ENCODE measurements at places on chromosomes 5 and 9.
A peak's percentile ranks its signal among the peaks of the same experiment; 100 is the strongest.

GRCh38 chr5:31921852-31922305 is 252.2 kb downstream of the GOLPH3 start:
- DNase-seq = peak; percentile 57

- no peak for DNase-seq
Measured at GRCh38 chr9:8649160-8649559, 849.6 kb upstream of the DMAC1 start.

DNA sequence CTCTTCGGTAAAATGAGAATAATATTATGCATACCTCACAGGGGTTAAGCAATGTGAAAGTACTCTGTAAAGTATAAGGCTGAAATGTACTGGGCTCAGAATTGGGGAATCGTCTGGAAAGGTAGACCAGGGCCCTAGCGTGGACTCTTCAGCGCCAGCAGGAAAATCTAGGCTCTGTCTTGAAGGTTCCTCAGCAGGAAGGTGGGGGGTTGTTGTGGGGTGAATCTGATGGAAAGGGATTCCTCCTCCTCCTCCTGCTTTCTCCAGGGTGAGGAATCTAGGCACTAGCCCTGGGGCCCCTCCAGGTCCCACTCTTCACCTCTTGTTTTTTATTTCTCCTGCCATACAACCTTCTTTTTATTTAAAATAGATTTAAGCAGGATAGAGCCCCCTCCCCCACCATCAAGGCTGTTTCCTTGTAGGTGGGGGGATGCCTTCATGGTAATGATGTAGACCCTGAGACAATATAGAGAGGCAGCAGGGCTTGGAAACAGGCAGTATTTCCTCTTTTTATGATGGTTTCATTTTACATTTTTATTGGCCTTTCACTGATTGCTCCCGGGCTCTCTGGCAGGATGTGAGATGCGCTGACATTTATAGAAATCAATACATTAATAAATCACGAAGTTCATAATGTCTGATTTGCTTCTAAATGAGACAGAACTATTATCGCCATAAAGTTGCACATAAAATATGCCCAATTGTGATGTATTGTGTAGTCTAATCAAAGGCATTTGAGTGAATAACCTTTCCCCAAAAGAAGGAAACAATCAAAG is 78.9 kb upstream of the GABRP start:
- no peak for DNase-seq

DNA sequence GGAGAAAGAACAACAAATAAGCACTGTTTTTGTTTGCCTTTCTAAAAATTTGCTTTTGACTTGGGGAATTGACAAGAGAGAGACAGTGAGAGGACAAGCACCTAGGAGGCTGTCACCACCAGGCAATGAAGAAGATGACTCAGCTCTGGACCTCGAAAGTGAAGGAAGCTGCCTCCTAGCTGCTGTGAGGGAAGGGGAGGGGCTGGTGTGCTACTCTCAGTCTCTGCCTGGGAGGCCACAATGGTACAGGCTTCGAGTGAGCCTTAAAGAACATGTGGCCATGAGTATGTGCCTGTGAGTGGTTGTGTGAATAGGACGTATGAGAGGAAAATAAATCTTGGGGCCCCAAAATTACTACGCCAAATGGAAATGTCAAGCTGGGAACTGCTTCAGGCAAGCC is 7.1 kb upstream of the PLK2 start:
- DNase-seq = peak; percentile 35

- no peak for DNase-seq
Measured at GRCh38 chr9:113895526-113895925, 19.4 kb downstream of the ZNF618 start.

Data from NT2/D1 (cell line).